ENCODE measurements at places on chromosomes 7 and 10.

- DNase-seq, result no peak
Measured at GRCh38 chr7:28996836-28997235, 38.7 kb upstream of the TRIL start.

DNA sequence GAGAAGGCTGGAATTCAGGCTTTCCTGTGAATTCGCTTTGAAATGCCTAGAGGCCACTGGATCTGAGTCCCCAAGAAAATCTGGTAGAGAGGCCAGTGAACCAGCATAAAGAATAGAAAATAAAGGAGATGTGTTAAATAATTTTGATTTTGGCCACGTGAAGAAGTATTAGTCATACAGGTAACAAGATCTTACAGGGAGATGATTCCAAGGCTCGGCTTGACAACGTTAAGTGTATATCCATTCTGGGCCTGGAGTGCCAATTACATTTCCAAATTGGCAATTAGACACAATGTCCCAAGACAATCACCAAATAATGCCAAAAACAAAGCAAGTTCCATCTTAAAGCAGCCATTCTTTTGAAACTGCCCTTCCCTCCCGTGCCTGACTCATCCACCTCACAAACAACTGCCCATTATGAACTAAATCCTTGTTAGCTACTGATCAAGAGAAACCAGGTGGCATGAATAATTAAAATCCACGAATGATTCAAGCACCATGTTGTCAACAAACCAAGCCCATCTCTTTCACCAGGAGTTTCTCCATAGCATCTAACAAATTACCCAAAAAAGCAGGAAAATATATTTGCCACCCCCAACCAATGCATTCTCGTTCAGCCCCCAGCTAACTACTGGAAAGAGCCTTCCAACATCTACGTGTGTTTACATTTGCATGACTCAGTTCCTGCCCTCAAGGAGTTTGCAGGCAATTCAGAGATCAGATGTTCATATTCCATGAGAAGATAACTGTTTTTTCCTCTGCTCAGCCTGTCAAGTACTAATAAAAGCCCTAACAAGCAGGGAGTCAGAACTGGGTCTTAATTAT, 8.5 kb downstream of the KCNMA1 start:
- no peak for DNase-seq

- no peak for DNase-seq
Measured at GRCh38 chr10:95466436-95466835, 94.7 kb downstream of the SORBS1 start.

DNA sequence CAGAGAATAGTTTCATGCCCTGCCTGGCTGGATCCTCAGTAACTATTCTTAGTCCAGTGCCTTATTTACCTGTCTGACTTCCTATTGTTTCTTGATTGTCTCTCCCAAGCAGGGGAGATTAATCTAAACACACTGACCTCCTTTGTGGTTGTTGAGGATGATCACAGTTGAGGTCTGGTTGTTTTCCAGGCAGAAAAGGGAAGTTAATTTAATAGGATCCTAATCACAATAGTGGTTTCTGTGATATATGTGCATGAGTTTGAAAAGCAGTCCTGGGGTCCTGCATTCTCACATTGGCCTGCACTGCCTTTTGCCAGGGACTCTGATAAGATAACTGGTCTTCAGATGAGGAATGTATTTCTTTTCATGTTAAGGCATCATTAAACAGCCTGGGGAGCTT, 130.1 kb downstream of the SND1 start:
- DNase-seq, result no peak

- no peak for DNase-seq
Measured at GRCh38 chr7:26199301-26200037, 1.1 kb downstream of the HNRNPA2B1 start.

DNA sequence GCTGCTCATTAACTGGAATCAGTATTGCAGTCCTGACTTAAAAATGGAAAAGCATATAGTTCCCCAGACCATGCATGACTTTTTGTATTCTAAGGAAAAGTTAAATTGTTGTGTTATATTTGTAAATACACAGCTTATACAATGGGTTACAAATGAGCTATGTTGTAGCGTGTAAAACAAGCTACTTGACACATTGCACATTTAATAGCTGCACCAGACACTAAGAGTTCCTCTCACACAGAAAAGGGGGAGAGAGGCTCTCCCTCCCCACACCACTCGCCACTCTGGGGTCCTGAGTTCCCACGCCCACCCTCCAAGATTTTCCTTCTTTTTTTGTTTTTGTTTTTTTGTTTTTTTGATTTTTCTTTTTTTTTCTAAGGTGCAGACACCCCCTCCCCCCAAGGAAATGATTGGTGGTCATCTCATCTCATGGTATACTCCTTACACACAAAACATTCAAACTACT, 6.3 kb downstream of the KLF6 start:
- no peak for DNase-seq

- DNase-seq, result peak; percentile 95
Measured at GRCh38 chr10:17217631-17218232, 10.3 kb upstream of the VIM start.

- no peak for DNase-seq
Measured at GRCh38 chr7:116815041-116815440, 47.3 kb upstream of the CAPZA2 start.

DNA sequence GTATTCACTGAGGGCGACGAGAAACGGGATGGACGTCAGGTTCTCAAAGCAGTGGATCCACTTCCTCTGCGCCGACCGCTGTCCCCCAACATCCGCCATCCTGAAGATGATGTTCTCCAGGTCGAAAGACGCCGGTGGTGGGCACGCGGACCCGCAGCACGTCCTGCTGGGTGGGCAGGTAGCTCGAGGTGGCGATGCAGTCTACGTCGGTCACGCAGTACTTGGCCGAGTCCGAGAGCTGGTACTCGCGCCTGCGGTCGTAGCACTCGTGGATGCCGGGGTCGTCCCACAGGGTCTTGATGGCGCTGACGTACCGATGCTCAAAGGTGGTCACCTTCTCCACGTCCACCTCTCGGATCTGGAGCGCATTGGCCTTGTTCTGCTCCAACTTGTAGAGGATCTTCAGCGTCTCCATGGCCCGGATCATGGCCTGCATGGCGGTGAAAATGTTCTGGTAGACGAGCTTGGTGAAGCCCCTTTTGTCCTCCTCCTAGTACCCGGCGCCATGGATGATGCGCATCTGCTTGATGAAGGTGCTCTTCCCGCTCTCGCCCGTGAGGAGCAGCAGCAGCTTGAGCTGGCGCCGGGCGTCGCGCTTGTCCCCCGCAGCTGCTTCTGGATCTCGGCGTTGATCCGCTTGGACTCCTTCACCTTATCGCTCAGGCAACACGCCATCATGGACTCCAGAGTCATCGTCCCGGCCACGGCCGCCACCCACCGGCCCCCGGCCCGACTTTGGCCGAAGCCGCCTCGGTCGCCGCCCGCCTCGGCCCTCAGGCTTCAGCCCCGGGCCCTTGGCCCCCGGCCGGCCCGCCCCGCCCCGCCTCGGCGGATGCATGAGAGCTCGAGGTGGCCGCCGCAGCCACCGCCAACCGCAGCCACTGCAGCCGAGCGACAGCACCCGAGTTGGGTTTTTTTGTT, 122.9 kb upstream of the KCTD7 start:
- DNase-seq, result no peak

- DNase-seq, result peak; percentile 22
Measured at GRCh38 chr10:96973809-96974747, 142.0 kb downstream of the LCOR start.

DNA sequence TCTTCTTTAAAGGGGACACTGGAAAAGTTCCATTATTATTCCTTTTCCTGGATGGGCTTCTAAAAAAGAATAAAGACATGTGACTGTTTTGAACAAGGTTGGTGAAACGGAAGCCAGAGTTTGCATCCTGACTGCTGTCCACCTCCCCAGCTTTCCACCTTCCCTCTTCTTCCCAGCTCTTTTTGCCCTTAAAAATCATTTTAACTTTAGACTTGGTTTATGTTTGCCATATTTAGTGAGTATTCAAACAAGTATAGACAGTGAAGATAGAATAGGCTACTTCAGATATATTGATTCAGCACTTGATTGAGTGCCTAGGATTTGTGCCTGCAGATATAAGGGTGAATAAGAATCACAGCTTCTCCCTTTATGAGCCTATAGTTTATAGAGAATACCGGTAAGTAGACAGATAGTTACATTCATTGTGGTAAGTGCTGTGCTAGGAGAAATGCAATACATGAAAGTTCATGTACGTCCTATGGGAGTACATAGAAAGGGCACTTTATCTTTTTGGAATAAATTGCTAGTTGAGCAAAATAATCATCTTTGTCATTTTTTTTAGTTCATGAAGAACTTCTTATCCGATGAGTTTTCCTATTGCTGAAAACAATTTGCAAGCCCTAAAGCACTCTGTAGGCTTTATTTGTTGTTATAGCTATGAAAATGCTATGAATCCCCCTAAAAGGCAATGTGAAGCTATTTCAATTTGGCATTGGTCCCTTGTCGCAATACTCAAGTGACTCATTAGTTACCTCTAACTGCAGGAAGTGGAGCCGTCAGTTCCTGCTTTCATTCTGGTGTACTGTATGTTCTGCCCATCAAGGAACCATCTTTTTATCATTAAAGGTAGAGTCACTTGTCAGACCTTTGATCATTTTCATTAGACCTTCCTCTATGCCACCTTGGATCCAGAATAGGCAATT, 57.2 kb upstream of the STRIP2 start:
- DNase-seq, result peak; percentile 29

- no peak for DNase-seq
Measured at GRCh38 chr10:125000366-125001312, 58.7 kb downstream of the ZRANB1 start.
